ENCODE measurements at places on chromosomes 2 and 18. TPM values are rescaled to one million over a fixed set of nuclear protein-coding genes. Genes with fewer than 3 reads are reported as not detected.

Gene PTPRN
- total RNA-seq: not detected

Gene SFTPB
- total RNA-seq: not detected

Gene ALLC
- not detected for total RNA-seq

Gene HNMT
- total RNA-seq: 73.7 TPM

Gene RAPGEF4
- total RNA-seq: 10.3 TPM

Gene UBR3
- 93.8 TPM for total RNA-seq

Gene SLC30A3
- total RNA-seq: 0.10 TPM

Gene MOCOS
- 1.6 TPM for total RNA-seq

Gene AQP12A
- not detected for total RNA-seq

Measured in skin of body (tissue), 3 donors.